ENCODE measurements at places on chromosomes 16 and 17.

GRCh38 chr16:7398536-7398935 lies 65.9 kb downstream of the RBFOX1 start:
- DNase-seq, result no peak

DNA sequence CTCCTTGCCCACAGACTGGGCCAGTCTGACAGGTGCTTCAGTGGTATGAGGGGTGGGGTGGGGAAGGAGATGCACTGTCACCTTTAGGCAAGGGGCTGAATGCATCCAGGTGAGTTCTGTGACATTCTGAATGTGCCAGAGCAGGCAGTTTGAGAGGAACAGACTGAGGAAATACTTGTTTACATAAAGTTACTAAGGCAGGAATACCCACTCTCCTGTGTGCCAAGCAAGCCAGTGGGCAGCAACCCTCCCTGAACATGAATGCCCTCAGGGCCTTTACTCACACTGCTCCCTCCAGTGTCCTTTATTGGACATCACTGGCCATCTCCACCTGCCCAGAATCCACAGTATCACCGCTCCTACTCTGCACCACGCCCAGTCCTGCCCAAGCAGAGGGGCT lies 33.1 kb upstream of the ULK2 start:
- DNase-seq, result no peak

DNA sequence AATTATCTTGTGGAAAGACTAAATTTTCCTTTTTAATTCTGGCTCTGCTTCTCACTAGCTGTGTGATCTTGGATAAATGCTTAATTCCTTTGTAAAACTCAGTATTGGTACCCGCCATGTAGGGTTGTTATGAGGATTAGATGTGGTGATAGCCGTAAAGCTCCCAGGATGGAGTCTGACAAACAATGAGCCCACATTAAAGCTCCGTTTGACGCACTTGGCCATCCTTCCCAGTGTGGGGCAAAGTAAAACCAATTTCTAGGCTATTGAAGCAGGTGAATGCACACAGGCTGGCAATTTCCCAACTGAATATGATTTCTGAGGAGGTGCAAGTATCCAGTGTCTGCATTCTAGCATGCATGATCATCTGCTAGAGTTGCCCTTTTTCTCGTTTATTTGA lies 123.6 kb downstream of the MRTFB start:
- no peak for DNase-seq

GRCh38 chr17:50095626-50096037 lies 481 bp downstream of the PDK2 start:
- no peak for DNase-seq

- DNase-seq, result peak; percentile 42
Measured at GRCh38 chr16:379183-379960, 2.4 kb downstream of the PGAP6 start.

- DNase-seq, result no peak
Measured at GRCh38 chr17:36935671-36936454, 1.4 kb upstream of the LHX1 start.

DNA sequence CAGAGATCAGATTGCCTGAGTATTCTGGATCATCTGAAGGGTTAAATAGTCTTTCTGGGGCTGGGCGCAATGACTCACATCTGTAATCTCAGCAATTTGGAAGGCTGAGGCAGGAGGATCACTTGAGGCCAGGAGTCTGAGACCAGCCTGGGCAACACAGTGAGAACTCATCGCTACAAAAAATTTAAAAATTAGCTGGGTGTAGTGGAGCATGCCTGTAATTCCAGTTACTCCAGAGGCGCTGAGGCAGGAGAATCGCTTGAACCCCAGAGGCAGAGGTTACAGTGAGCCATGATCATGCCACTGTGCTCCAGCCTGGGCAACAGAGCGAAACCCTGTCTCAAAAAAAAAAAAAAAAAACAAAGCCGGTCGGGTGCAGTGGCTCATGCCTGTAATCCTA lies 15.7 kb downstream of the MVP start:
- DNase-seq, result no peak

DNA sequence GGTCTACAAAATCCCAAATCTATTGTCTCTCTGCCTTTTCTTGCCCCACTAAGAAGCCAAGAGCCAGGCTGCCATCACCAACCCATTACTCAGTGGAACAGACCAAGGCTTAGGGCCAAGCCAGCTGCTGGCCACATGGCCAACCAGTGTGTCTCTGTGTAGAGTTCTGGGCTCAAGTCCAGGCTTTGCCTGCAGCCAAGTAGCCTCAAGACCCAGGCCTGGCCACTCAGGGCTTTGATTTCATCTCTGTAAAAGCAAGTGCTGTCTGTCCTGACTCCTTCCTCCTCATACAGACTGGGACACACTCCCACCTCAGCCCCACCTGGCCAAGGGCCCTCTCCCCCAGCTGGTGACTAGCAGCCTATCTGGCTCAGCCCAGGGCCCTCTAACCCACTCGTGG lies 14.6 kb downstream of the SREBF1 start:
- DNase-seq, result no peak

DNA sequence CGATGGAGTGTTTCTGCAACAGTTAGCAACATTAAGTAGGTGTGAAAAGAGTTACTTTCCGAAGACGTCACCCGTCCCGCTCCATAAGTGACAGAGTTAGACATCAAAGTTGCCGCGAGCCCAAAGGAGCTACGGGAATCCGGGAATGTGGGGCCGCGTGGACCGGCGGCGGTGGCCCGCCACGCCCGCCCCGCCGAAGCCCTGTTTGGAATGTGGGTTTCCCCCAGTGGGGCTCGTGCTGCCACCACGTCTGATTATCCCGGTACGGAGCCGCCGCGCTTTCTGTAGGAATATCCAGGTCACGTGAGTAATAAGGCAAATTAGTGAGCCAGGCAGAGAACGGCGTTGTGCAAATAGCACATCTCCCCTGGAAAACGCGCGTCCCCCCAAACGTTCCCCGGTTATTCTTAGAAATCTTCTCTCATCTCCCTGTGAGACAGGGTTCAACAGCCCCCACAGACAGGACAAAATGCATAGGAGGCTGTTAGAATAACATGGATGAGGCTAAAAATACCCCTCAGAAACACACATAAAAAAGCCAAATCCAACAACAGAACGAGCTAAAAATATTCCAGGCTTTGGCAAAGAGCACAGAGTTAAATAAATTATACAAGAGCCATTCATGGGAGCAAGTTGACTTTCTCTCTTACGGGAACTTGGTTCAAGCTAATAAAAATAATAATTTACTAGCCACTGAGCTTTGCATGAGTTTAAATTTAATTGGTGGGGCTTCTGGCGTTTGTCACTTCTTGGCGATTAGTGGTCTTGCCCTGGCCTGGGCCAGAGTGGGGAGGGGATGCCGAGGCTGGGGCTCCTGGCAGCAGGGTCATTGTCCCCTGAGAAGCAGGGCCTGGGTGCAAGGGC lies 8.6 kb downstream of the BAHCC1 start:
- DNase-seq, result no peak

- no peak for DNase-seq
Measured at GRCh38 chr16:74921051-74921450, 63.9 kb downstream of the WDR59 start.

DNA sequence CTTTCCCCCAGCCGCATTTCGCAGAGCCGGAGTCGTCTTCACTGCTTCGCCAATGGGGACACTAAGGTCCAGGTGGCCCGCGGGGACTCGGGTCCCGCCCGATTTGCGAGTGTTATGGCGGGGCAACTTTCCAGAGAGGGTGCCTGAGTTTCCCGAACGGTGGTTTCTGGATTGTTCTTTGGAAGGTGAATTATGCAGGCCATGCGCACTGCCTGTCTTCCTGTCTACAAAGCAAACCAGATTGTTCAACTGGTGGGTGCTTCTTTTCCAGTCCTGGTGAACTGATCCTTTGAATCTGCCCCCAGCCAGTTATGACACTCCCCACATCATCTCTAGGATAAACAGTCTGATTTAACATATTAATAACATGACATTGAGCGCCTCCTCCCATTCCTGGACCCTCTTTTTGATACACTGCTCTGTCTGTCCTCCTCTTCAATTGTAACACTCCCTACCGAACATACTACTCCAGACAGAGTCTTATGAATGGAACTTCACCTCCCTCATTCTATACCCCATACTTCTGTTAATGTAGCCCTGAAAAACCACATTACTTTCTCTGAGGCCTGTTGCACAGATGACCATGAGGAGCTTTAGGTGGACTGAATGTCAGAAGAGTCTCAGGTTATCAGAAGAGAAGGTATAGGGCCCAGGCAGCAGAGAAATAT lies 159.0 kb downstream of the RAB11FIP4 start:
- no peak for DNase-seq

- DNase-seq, result no peak
Measured at GRCh38 chr16:11328172-11329070, 16.8 kb upstream of the RMI2 start.

GRCh38 chr16:50526249-50526648 lies 21.9 kb upstream of the NKD1 start:
- DNase-seq, result no peak

- peak; percentile 52 for DNase-seq
Measured at GRCh38 chr17:5508810-5509209, 22.4 kb downstream of the MIS12 start.

GRCh38 chr16:2027024-2028010 lies 615 bp downstream of the NHERF2 start:
- no peak for DNase-seq
